ENCODE measurements at places on chromosomes 3 and 15.

- DNase-seq, result no peak
These were observed 108.5 kb downstream of the CYP19A1 start for GRCh38 chr15:51229907-51230330.

GRCh38 chr3:107740992-107741896 lies 218.5 kb downstream of the BBX start:
- no peak for DNase-seq

- DNase-seq, result no peak
These were observed 25.0 kb downstream of the FHIT start for GRCh38 chr3:61226166-61226686.

- DNase-seq, result no peak
These were observed 43.5 kb upstream of the SLC6A11 start for GRCh38 chr3:10772271-10773161.

DNA sequence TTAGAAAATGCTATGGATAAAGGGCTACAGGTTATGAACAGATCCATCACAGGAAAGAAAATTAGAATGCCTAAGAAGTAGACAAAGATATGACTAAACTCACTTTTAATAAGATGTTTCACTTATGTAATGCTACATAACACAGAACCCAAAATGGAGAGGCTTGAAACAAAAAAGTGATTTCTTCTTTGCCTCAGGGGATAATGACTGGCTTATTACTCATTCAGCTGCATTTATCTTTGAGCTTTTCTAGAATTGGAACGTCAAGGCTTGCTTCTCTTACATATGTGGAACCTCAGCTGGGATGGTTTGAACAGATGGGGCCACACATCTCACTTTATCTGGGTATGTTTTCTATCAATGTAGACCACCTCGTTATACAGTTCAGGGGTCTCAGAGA lies 120.6 kb upstream of the EPHA3 start:
- DNase-seq, result no peak

GRCh38 chr3:45947361-45947760 lies 4.1 kb downstream of the CXCR6 start:
- DNase-seq, result no peak

DNA sequence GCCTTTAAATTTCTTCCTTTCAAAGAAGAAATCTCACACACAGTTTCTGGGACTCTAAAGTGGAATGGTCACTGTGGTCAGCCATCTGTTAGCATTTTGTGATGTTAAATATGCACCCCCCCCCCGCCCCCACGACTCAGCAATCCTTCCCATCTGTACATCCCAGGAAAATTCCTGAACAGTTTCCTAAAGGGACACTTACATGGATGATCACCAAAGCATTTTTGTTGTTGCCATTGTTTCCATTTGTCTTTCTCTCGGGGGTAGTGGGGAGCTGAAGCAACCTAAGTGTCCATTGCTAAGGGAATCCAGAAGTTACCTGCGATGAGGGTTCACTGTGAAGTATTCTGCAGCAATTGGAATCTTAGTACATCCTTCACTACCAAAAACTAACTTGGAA lies 71.4 kb downstream of the TAFA4 start:
- DNase-seq, result no peak

GRCh38 chr3:185397676-185398075 lies 34.7 kb downstream of the MAP3K13 start:
- DNase-seq, result no peak

GRCh38 chr15:61028427-61028826 lies 200.7 kb downstream of the RORA start:
- DNase-seq, result no peak

- no peak for DNase-seq
These were observed 56.3 kb downstream of the SLCO2A1 start for GRCh38 chr3:133973249-133973980.

- no peak for DNase-seq
These were observed 268.6 kb upstream of the UBE2E1 start for GRCh38 chr3:23537101-23537551.

- no peak for DNase-seq
These were observed 14.2 kb downstream of the CP start for GRCh38 chr3:149207475-149207874.

GRCh38 chr15:51971032-51971374 lies 575 bp downstream of the LEO1 start:
- DNase-seq, result no peak

- no peak for DNase-seq
These were observed 84.1 kb downstream of the CCNL1 start for GRCh38 chr3:157075693-157076420.

- no peak for DNase-seq
These were observed 84.6 kb downstream of the CD47 start for GRCh38 chr3:108006077-108006771.

Measured in activated CD8-positive, alpha-beta memory T cell treated with anti-CD3 and anti-CD28 coated beads for 1 hour (primary cell).